RPMI7951 (cell line): ENCODE measurements at places on chromosomes 11 and 22. TPM values are rescaled to one million over a fixed set of nuclear protein-coding genes. Genes with fewer than 3 reads are reported as not detected.

- no peak for DNase-seq
Measured at GRCh38 chr22:27798511-27799014, 3.0 kb downstream of the MN1 start.

GRCh38 chr22:30732426-30732825, 37.8 kb downstream of the OSBP2 start:
- no peak for DNase-seq

TSPO gene
- 285 and 426 TPM in 2 replicates for total RNA-seq

DNA sequence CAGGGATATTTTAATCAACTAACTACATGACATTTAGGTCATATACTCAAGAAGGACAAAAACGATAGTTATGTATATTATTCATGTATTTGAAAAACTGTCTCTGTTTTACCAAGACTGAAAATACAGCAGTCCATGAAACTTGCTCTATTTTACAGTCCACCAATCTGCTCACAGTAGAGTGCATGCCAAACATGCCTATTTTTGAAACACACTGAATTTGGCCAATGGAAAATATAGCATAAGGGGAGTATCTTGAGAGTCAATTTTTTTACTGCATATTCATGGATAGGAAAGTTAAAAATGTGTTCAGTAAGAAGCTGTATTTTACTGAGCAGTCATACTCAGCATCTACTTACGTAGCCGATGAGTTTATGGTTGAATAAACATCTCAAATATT, 621.2 kb upstream of the CHORDC1 start:
- DNase-seq = no peak

GRCh38 chr11:59173080-59173963, 1.4 kb downstream of the DTX4 start:
- DNase-seq = peak; percentile 19

GRCh38 chr11:100612766-100613165, 74.3 kb upstream of the ARHGAP42 start:
- DNase-seq = peak; percentile 43

GRCh38 chr11:11810764-11811726, 30.7 kb upstream of the USP47 start:
- DNase-seq = no peak

OR51B2 gene
- 0.36 TPM in 1 of 2 replicates, not detected in the other for total RNA-seq

- no peak for DNase-seq
Measured at GRCh38 chr22:38549101-38549894, 20.7 kb downstream of the DMC1 start.

GRAP2 gene
- 0.78 and 0.84 TPM in 2 replicates for total RNA-seq

- DNase-seq = no peak
Measured at GRCh38 chr11:61693922-61694601, 13.9 kb downstream of the DAGLA start.

GRCh38 chr11:46560300-46560991, 33.4 kb downstream of the AMBRA1 start:
- peak; percentile 38 for DNase-seq

DNA sequence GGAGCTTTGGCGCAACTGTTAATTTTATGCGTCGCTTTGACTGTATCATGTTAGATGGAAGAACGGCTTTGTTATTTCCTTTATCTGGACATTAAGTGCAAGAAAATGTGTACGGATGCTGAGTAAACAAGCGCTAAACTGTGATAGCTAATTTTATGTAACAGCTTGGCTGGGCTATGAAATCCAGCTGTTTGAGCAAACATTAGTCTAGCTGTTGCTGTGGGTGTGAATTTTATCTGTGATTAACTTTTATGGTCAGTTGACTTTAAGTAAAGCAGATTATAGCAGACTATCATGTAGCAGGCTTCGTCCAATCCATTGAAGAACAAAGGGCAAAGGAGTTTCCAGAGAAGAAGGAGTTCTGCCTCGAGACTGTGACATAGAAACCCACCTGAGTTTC, 14.0 kb downstream of the OR8A1 start:
- DNase-seq = no peak

DNA sequence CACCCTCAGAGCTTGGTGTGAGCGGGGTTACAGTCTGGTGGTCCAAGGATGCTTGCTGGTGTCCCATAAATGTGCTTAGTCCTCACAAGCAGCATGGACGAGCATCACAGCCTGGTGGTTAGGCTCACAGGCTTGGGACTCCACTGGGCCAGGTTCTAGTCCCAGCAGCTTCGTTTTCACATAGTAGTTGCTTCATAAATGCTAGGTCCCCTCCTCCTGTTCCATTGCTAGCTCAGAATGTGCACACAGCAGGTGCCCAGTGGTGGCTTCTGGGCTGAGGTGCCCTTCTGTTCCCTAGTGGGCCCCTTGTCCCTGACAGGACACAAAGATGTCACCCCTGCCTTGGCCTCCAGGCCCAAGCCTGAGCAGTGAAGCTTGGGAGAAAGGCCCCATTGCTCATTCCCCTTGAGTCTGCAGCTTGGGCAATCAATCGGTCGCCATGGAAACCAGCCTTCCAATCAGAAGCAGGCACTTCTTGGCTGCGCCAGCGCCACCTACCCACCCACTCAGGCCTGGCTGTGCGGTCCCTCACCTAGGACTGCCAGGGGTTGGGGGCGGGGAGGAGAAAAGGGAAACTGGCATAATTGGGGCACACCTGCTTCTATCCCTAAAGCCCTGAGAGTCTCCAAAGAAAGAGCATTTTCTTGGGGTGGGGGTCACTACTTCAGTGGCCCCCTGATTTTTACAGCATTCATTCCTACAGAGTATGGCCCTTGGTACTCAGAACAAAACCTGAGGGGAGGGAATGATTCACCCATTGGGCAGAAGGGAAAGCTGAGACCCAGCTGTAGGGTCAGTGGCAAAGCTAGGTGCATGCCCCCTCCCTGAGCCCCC, 48.1 kb downstream of the CYTH4 start:
- peak; percentile 70 for DNase-seq

IL10RA gene
- total RNA-seq = 0.12 TPM in 1 of 2 replicates, not detected in the other

TMEM80 gene
- 15.6 and 18.6 TPM in 2 replicates for total RNA-seq

DNA sequence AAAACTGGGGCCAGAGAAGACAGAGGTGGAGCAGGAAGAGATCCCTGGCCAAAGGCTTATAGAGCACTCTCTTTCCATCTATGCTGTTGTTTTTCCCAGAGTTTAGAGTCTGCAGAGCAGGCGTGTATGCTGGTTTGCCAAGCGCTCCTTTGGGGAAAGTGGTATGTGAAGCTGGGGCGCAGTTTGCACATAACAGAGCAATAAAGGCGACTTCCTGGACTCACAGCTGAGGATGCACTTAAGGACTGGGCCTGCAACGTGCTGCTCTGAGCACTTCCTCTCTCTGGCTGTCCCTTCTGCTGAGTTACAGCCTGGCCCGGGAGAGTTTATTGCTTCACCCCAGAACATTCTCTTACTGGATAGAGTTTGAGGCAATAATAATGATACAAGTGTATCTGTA, 41.7 kb downstream of the THAP12 start:
- no peak for DNase-seq

OR4C16 gene
- not detected in 2 replicates for total RNA-seq
